ENCODE measurements at places on chromosomes 6 and 20.

DNA sequence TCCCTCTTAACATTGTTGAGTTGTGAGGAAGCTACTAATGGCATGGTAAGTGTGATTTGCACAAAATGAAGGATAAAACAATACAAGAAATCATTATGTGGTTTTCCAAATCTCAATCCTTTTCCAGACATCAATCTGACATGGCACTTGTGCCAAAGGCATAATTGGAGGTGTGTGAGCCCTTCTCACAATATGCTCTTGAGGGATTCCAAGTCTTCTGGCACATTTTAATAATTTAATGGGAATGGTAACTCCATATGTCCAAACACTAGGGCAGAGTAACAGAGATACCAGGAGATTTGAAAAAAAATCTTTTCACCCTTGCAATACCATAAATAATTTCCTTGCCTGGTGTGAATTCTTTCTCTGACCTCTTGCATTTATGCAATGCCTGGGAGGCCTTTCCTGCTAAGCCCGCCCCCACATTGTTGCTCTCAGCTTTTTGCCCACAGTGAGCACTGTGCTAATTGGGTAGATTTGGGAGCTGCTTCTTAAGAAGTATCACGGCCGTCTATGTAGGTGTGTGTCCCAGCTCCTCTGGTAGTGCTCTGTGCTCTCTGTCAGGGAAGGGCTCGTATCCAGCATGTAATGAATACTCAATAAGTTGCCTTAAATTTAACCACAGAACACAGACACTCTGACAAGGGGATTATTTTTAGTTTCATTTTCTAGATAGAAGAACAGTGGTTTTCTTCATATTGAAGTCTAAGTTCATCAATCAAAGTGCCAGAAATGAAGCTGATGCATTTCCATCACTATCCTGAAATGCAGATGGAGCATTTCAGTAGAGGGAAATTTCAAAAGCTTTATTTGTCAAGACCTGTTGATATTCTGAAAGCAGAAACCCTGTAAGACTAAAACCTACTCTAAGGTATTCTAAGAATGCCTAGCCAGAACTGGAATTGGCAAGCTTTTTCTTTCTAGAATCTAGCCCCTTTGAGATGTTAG is 54.4 kb upstream of the CEP85L start:
- peaks cover 8% of the 10 kb centered on the region for H3K4me1 ChIP-seq
- no peaks in the 10 kb centered on the region for H3K27me3 ChIP-seq
- no peak for DNase-seq

GRCh38 chr6:137637121-137637520 is 142.9 kb upstream of the OLIG3 start:
- H3K4me1 ChIP-seq, result no peaks in the 10 kb centered on the region
- H3K27me3 ChIP-seq, result no peaks in the 10 kb centered on the region
- no peaks in the 10 kb centered on the region for H3K36me3 ChIP-seq
- no peak overlapping the region for H3K27ac ChIP-seq

GRCh38 chr20:37328149-37328945 is 17.6 kb upstream of the SRC start:
- H3K27me3 ChIP-seq, result no peaks in the 10 kb centered on the region
- no peaks in the 10 kb centered on the region for H3K4me1 ChIP-seq
- no peak overlapping the region for H3K4me3 ChIP-seq
- DNase-seq, result no peak
- H3K36me3 ChIP-seq, result no peaks in the 10 kb centered on the region
- H3K27ac ChIP-seq, result no peak overlapping the region

- no peaks in the 10 kb centered on the region for H3K27me3 ChIP-seq
- H3K4me1 ChIP-seq, result peaks cover 9% of the 10 kb centered on the region
- no peaks in the 10 kb centered on the region for H3K36me3 ChIP-seq
- DNase-seq, result no peak
- no peak overlapping the region for H3K27ac ChIP-seq
These were observed 63.2 kb upstream of the TIAM2 start for GRCh38 chr6:154931711-154932424.

- no peak overlapping the region for H3K27ac ChIP-seq
- no peaks in the 10 kb centered on the region for H3K4me1 ChIP-seq
- H3K4me3 ChIP-seq, result no peak overlapping the region
- DNase-seq, result no peak
These were observed 57.4 kb upstream of the FOXC1 start for GRCh38 chr6:1552296-1552761.

DNA sequence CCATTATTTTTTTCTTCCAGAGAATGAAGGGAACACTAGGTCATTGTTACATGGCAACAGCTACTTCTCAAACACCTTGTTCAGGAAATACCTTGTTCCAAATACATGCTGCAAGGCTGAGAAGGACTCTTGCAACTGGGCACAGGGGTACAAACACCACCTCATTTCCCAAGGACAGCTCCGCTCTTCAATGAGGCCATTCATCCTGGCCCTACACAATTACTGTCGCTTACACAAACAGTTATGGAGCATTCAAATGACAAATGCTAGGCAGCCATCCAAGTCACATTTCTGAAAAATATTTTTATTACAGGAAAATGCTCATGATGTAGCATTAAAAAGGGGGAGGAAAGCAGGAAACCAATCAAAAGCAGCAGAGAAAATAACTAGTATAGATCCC is 611.9 kb downstream of the DHX35 start:
- H3K4me3 ChIP-seq, result no peak overlapping the region
- H3K27ac ChIP-seq, result no peak overlapping the region
- no peak for DNase-seq
- no peaks in the 10 kb centered on the region for H3K27me3 ChIP-seq
- H3K4me1 ChIP-seq, result no peaks in the 10 kb centered on the region

DNA sequence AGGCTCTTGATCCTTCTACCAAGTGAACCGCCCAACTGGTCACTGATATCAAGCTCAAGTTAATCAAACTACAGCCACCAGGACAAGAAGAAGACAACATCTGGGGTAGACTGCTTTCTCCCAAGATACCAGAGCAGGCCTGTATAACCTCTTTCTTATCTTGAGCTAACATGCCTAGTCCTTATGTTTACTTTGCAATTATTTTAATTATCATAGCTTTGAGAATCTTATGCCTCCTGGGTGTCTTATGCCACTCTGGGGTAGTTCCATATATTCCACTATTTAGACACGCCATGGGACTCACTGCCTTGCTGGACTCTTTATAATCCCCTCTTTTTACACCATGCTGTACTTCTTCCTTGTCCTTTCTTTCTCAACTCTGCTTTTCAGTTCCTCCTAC is 41.5 kb upstream of the ECI2 start:
- no peaks in the 10 kb centered on the region for H3K36me3 ChIP-seq
- no peak for DNase-seq
- no peaks in the 10 kb centered on the region for H3K27me3 ChIP-seq
- no peak overlapping the region for H3K27ac ChIP-seq
- no peak overlapping the region for H3K4me3 ChIP-seq

DNA sequence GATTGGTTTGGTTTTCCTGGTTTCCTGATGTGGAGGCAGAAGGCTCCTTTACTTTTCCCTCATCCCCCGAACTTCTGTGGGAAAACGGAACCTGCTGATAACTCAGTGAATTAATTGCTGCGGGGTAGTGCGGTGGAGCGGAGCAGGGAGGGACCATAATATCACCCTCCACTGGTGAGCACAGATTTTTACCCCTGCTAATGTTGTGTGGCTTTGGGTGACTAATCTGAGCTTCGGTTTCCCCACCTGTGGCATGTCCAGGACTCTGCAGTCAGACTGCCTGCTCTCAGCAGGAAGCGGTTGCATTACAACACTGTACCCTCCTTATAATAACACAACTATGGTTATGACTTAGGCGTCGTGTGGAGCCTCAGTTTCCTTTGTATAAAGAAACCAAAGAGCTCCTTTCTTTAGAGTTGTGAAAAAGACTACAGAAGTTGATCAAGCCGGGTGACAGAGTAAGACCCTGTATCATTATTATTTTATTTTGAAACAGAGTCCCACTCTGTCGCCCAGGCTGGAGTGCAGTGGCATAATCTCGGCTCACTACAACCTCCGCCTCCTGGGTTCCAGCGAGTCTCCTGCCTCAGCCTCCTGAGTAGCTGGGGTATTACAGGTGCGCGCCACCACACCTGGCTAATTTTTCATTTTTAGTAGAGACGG is 2.2 kb upstream of the ID1 start:
- H3K36me3 ChIP-seq, result peaks cover 8% of the 10 kb centered on the region
- H3K27ac ChIP-seq, result peak overlapping the region; percentile 100
- no peak for DNase-seq
- H3K4me3 ChIP-seq, result peak overlapping the region; percentile 23
- no peaks in the 10 kb centered on the region for H3K27me3 ChIP-seq

DNA sequence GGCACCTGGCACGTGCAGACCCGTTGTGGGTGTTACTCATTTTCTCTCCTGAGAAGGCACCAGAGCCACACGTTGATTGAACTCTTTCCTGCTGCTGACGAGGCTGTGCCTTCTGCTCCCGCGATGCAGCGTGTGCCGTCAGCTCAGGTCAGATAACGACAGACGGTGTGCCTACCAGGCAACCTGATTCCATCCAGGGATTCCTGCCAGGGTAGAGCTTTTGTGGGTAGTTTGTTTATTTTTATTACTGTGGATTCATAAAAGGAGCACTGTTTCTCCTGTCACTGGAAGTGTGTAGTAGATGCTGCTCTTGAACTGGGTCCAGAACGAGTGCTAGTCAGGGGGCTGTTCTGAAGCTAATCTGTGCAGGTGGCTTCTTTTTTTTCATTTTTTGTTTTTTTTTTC is 20.7 kb downstream of the PRPF6 start:
- DNase-seq, result no peak
- no peaks in the 10 kb centered on the region for H3K4me1 ChIP-seq
- no peak overlapping the region for H3K27ac ChIP-seq
- H3K36me3 ChIP-seq, result 0 out of 2 replicates have a peak, but pooled peaks cover 6% of the 10 kb centered on the region

- no peak overlapping the region for H3K4me3 ChIP-seq
- H3K27ac ChIP-seq, result no peak overlapping the region
- H3K36me3 ChIP-seq, result no peaks in the 10 kb centered on the region
- DNase-seq, result no peak
These were observed 106.9 kb downstream of the RNGTT start for GRCh38 chr6:88856566-88856965.

- H3K4me3 ChIP-seq, result no peak overlapping the region
- no peaks in the 10 kb centered on the region for H3K4me1 ChIP-seq
- no peak overlapping the region for H3K27ac ChIP-seq
- H3K36me3 ChIP-seq, result no peaks in the 10 kb centered on the region
- no peak for DNase-seq
- no peaks in the 10 kb centered on the region for H3K27me3 ChIP-seq
These were observed 110.1 kb upstream of the HDAC2 start for GRCh38 chr6:114080891-114081510.

GRCh38 chr6:74731931-74732330 is 473.9 kb downstream of the COL12A1 start:
- no peaks in the 10 kb centered on the region for H3K36me3 ChIP-seq
- H3K4me1 ChIP-seq, result no peaks in the 10 kb centered on the region
- H3K27ac ChIP-seq, result no peak overlapping the region
- DNase-seq, result no peak

DNA sequence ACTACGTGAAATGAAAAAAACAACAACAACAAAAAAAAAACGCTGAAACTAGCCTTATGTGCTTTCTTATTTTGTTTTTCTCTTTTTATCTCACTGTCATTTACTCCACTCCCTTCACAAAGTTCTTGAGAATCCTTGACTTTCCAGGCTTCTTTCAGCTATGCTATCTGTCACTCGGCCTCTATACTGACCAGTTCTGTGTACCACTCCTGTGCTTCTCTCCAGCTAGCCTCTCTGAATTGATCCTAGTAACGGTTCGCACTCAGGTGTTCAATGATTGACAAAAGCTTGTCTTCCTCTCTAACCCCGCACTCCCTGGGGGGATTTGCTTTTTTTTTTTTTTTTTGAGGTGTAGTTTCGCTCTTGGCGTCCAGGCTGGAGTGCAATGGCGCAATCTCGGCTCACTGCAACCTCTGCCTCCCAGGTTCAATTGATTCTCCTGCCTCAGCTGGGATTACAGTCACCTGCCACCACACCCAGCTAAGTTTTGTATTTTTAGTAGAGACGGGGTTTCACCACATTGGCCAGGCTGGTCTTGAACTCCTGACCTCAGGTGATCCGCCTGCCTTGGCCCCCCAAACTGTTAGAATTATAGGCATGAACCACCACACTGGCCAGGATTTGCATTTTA is 31.8 kb downstream of the MLIP start:
- no peaks in the 10 kb centered on the region for H3K27me3 ChIP-seq
- H3K4me3 ChIP-seq, result no peak overlapping the region
- no peak overlapping the region for H3K27ac ChIP-seq
- H3K4me1 ChIP-seq, result no peaks in the 10 kb centered on the region
- no peak for DNase-seq
- no peaks in the 10 kb centered on the region for H3K36me3 ChIP-seq

DNA sequence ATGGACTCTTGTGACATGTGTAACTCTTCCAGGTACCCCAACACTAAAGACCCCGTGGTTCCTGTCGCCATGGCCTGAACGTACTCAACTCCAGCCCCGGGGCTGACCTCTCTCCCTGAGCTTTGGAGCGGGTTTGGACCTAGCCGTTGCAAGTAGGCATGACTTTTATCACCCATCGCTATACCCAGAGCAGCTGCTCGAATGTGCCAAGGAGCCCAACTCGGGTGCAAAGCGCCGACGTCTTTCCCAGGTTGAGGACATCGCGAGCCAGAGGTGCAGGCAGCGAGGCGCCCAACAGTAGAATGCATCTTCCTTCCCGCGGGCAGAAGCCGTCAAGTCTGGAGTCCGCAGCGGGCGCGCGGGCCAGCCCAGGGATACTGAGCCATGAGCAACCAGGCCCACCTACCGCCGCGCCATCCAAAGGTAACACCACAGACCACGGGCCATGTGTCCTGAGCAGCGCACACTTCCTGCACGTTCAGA is 5.7 kb upstream of the LAMP5 start:
- H3K27me3 ChIP-seq, result peaks cover 20% of the 10 kb centered on the region
- no peaks in the 10 kb centered on the region for H3K4me1 ChIP-seq
- no peak for DNase-seq

GRCh38 chr20:51058017-51058416 is 35.1 kb upstream of the KCNG1 start:
- no peak overlapping the region for H3K27ac ChIP-seq
- H3K4me1 ChIP-seq, result 0 out of 2 replicates have a peak, but pooled peaks cover 3% of the 10 kb centered on the region
- no peaks in the 10 kb centered on the region for H3K36me3 ChIP-seq
- no peak overlapping the region for H3K4me3 ChIP-seq

DNA sequence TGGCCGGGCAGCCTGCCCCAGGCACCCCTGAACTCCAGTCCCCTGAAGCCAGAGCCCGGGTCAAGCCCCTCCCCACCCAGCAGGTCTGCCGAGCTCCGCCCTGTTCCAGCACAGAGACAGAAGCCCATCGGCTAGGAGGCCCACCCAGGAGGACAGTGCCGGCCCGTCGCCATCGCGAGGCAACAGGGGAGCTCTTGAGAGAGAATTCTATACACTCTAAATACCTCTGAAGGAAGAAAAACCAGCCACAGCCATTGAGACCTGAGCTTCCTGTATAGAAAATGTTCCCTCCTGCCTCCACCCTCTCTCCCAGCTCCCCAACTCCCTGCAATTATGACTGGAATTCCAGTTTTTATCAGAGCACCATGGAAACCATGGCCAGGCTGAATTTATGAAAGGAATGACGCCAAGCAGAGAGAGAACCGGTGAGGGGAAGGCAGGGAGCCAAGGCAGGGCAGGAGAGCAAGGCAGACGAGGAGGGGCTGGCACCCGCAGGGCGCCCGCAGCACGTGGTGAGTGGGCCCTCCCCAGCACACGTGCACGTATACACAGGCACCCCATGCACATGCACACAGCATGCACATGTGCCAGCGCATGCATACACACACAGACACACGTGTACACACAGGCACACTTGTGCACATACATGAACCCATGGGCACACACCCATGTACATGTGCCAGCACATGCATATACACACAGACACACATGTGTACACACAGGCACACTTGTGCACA is 27.6 kb upstream of the MRGBP start:
- no peak overlapping the region for H3K4me3 ChIP-seq
- no peaks in the 10 kb centered on the region for H3K4me1 ChIP-seq
- H3K27ac ChIP-seq, result no peak overlapping the region
- H3K27me3 ChIP-seq, result no peaks in the 10 kb centered on the region
- DNase-seq, result no peak

Data from Panc1 (cell line).